ENCODE measurements at places on chromosomes 2 and 18. TPM values are rescaled to one million over a fixed set of nuclear protein-coding genes. Genes with fewer than 3 reads are reported as not detected.
A peak's percentile ranks its signal among the peaks of the same experiment; 100 is the strongest.

- no peak for DNase-seq
Observed at GRCh38 chr2:160910681-160911080, 249.5 kb upstream of the TANK start.

Gene CHRND
- total RNA-seq: not detected

Gene XIRP2
- total RNA-seq: 0.06 TPM

Gene SERPINB7
- 0.17 TPM for total RNA-seq

- DNase-seq: no peak
Observed at GRCh38 chr18:213966-214365, 53.9 kb downstream of the THOC1 start.

DNA sequence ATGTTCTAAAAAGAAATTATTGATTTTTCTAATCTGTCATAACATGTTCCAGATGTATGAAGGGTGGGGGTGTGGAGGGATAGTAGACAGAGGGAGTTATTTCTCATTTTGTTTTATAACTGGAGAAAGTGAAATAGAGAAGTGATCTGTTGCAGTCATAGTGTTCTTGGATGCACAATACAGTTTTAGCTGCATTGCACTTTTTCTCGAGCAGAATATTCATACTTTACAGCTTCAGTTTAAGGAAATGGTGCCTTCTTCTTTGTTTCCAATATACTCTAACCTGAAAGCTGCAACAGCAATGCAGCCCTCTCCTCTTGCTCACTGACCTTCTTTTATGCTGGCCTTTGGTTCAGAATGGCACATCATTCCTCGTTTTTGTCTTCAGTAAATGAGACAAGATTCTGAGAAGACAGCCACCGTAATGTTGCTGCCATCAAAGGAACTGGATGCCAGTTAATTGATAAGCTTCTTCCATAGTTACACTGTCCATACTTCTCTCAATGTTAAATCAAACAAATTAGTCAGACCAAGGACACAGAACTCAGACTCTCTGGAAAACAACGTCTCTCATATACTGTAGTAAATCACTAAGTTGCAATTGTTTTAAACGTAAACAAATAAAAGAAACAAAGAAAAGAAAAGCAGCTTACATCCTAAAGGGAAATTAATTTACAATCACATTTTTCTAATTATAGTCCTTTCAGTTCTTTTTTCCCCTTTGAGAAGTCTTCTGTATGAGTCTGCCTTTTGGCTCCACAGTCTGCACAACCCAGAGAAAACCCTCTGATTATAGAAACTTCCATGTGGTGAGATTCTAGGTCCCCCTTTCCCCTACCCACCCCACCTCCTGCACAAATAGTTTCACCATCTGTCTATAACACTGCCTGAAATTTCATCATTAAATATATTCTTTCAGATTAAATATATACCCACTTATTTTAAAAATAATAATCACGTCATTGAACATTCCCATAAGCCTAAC, 97.4 kb upstream of the UGP2 start:
- no peak for DNase-seq

DNA sequence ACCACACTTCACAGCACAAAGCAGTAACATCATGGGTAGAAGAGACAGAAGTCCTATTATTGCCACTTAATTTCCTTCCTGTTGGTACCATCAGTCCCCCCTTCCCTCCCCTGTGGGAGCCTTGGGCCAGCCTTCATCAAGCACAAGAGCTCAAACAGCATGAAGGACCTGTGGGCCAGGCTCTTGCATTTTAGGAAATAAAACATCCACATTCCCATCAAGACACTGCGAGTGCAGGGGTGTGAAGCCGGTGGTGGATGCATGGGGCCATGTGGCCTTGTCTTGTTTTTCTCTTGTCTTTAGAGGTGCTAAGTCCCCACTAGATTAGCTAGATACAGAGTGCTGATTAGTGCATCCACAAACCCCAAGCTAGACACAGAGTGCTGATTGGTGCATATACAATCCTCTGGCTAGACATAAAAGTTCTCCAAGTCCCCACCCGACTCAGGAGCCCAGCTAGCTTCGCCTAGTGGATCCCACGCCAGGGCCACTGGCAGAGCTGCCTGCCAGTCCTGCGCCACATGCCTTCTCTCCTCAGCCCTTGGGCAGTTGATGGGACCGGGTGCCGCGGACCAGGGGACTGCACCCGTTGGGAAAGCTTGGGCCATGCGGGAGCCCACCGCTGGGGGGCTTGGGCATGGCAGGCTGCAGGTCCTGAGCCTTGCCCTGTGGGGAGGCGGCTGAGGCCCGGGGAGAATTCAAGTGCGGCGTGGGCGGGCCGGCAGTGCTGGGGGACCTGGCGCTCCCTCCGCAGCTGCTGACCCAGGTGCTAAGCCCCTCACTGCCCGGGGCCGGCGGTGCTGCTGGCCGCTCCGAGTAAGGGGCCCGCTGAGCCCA, 14.7 kb upstream of the PXDN start:
- DNase-seq: no peak

- no peak for DNase-seq
Observed at GRCh38 chr2:162475661-162476060, 131.7 kb downstream of the GCA start.

DNA sequence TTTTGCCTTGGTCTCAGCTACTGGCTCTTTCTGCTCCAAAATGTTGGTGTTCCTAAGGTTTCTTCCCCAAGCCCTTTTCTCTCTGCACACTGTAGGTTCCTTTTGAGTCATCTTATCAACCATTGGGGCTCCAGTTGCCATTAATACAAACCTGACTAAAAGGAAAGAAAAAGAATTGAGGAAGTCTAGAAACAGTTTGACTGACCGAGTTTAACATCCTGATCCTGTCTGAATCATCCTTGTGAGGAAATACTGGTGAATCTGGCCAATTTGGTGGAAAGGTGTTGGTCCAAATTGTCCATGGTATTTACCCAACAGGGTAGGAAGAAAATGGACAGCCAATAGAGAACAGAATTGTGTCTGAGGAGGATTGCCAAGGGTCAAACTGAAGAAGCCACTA, 38.3 kb downstream of the CRYGD start:
- no peak for DNase-seq

DNA sequence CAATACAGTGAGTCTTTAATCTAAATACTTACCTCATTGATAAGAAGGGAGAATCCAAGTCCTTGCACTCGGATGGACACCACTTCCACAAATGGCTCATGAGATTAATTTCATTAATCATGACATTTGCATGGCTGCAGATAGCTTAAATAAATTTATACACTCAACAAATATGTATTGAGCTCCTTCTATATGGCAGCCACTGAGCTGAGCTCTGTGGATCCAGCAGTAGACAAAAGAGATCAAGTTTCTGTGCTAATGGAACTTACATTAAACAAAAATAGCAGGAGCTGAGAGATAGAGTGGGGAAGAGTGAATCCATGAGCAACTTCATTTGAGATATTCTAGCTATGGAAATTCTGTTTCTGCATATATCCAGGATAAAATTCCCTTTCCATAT, 44.4 kb downstream of the RAB27B start:
- DNase-seq: no peak

DNA sequence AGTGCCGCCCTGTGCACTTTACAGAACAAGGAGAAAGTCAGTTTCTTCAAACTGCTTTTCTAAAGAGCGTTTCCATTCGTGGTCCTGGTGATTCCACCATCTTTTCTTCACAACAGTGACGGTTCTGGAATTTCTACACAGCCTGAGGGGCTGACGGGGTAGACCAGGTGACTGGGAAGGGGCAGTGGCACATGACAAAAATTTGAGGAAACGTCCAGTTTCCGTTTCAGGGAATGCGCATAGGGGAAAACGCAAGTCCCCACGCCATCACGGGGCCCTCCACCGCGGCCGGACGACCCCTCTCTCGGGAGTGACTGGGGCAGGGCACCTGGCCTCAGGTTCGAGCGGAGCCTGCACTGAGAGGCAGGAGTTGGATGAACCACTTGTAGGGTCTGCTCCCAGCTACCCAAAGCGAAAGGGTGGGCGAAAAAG, 980 bp upstream of the SPTBN1 start:
- no peak for DNase-seq

- no peak for DNase-seq
Observed at GRCh38 chr2:8856176-8856575, 18.8 kb upstream of the KIDINS220 start.

- peak; percentile 40 for DNase-seq
Observed at GRCh38 chr2:22281033-22281432, 1103.9 kb upstream of the KLHL29 start.

GRCh38 chr2:11697103-11697871, 27.3 kb upstream of the NTSR2 start:
- DNase-seq: peak; percentile 52

DNA sequence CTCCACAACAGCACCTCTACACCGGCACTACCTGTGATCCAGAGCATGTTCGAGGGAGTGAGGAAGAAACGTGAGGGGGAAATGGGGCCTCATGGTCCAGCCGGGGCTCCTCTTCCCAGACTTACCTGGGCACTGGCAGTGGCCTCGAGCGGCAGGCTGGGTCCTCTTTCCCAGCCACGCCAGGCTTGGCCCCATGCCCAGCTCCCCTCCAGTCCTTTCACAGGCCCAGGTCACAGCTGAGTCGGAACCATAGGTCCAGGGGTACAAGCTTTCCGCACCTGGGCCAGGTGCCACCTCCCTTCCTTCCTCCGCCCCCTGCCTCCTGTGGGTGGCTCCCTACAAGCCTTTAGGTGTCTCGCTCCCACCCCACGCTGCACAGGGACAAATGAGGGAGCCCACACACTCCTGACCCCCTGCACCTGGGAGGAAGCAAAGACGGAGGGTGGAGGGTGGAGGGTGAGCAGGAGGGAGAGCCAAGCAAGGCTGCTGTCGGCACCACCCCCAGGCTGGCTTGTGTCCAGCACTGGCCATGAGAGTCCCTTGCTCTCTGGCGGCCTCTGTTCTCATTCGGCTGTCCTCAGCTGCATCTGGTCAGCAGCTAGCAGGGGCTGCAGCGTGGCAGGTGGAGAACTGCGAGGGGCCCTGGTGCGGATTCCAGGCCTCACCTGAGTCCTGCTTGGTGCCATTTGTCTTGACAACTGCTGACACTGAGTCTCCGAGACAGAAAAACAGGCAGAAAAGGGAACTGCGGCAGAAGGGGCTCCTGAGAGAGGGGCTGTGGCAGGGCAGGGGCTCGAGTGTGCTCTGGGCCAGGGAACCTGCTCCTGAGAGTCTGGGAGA, 26.8 kb downstream of the ADRA2B start:
- peak; percentile 28 for DNase-seq

DNA sequence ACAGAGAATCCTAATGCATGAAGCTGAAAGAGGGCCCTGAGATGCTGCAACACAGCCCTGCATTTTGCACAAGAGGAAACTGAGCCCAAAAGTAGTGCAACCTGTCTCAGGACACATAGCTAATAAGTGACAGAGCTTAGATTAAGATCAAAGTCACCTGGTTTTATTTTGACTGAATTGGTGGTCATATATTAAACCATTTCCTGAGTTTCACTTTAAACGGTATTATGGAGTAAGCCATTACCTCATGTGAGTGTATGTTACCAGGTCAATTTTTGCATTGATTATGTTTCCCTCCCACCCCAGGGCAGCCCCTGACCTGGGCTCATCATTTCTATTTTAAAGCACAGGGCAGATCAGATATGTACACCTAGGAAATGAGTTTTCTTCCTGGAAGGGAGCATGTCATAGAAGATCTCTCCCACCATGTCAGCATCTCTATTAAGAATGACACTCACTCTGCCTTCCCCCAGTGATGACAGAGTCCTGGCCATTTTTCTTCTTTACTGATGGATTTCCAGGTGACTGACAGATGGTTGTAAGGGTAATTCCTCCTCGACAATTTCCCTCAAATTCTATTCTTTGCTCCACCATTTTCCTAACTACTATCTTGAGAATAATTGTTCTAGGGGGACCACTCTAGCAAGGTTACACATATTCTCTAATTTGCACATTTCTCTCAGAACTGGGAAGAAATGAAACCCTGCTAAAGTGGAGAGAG, 441.3 kb upstream of the SLC14A2 start:
- DNase-seq: no peak

- no peak for DNase-seq
Observed at GRCh38 chr2:239291475-239292350, 109.1 kb downstream of the HDAC4 start.

- DNase-seq: no peak
Observed at GRCh38 chr2:51025906-51026555, 5.9 kb downstream of the NRXN1 start.

Gene MC5R
- total RNA-seq: not detected

DNA sequence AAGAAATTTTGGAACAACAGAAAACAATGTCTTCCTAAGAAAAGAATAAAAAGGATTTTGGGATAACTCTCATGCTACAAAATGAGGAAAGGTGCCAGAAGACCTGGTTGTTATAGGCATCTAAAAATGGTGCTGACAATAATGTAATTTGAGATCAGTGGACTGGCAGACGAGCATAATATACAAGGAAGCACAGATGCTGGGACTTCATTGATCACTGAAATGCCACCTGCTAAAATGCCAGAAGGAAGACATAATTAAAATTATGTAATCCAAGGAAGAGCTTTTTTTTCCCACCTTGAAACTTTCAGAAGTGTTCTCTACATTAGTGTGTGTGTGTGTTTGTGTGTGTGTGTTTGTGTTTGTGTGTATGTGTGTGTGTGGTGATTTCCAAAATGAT, 535.9 kb downstream of the XIRP2 start:
- DNase-seq: no peak

DNA sequence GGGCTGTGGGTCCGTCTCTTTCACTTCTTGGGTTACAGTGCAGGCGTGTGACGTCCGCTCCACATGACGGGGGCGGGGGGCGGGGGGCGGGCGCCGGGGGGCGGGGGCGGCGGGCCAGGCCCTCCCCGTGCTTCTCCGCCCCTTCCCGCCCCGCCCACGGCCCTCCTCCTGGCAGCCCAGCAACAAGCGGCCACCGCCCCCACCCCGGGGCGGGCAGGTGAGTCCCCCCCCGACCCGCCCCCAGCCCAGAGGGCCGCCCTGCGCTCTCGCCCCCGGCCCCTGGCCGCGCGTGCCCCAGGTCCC, 3.6 kb downstream of the ZNF516 start:
- DNase-seq: peak; percentile 76

- DNase-seq: peak; percentile 61
Observed at GRCh38 chr2:191228861-191229260, 16.3 kb upstream of the MYO1B start.
